ENCODE measurements at places on chromosomes 12 and 14.
A peak's percentile ranks its signal among the peaks of the same experiment; 100 is the strongest.

DNA sequence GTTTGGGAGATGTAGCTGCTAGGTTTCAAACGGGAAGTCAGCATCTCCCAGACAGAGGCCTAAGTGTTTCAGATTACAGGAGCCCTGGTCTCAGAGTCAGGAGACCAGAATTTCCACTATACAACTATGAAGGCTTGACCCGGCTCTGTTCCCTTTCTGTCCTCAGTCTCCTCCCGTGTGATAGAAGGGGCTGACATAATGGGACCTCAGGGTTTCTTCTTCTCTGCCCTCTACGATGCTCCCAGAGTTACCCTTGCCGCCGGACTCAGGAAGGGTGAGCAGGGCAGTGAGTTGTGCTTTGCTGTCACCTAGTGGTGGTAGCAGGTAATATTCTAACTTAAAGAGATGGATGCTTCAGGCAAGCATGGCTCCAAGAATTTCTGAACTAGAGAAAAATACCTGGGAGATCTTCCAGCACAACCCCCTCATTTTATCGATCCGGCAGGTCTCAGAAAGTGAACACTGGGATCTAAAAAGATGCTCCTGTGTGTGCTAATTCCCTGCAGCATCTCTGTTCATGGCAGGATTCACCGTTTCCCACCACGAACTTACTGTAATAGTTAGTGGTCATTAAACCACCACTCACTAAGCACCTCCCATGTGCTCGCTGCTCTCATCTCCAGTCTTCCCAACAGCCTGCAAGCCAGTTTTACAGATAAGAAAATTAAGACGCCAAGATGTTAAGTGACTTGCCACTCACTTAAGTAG is 84.4 kb downstream of the VWF start:
- no peaks in the 10 kb centered on the region for H3K36me3 ChIP-seq
- peak; percentile 85 for DNase-seq
- H3K27me3 ChIP-seq: no peaks in the 10 kb centered on the region
- H3K27ac ChIP-seq: no peak overlapping the region

DNA sequence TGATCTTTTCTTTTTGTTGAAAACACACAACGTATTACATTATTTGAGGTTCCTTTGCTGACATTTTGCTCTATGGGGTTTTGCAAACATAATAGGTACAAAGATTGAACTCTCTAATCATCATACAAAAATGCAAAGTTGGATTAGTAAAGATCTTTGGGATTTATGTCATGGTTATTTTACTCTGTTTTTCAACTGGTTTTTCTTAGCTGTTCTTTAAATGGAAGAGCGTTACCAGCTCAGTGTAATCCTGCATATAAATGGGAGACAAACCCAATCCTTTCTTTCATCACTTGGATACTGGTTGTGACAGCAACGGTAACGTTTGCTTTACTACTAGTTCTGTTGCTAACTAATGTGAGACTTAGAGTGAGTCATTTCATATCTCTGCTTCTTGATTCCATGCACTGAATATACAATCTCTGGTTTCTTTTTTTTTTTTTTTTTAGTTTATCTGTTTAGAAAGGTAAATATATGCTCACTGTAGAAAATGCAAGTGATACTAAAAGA is 104.9 kb upstream of the NOVA1 start:
- no peaks in the 10 kb centered on the region for H3K27me3 ChIP-seq
- no peak overlapping the region for H3K27ac ChIP-seq

DNA sequence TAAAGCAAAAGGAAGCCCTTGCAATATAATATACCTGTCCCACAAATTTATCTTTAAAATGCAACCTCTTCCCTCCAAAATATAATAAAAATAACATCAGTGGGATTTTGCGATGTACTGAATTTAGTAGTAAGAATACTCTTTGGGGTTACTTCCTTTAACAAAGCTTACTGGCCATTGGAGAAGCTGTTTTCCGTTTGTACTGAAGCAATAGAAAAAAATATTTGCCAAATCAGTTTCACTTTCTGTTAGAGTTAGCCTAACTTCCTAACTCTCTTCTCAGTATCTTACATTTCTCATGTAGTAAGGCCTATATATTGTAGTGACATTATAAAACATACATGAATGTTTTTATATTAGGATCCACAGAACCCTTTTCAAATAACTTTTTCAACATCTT is 3.7 kb downstream of the MAX start:
- no peak overlapping the region for H3K27ac ChIP-seq
- H3K4me1 ChIP-seq: no peaks in the 10 kb centered on the region
- no peaks in the 10 kb centered on the region for H3K27me3 ChIP-seq
- no peak for DNase-seq

GRCh38 chr14:39876916-39877315 is 444.7 kb upstream of the FBXO33 start:
- H3K4me3 ChIP-seq: no peak overlapping the region
- no peaks in the 10 kb centered on the region for H3K4me1 ChIP-seq
- H3K27ac ChIP-seq: no peak overlapping the region
- H3K27me3 ChIP-seq: no peaks in the 10 kb centered on the region
- no peak for DNase-seq

DNA sequence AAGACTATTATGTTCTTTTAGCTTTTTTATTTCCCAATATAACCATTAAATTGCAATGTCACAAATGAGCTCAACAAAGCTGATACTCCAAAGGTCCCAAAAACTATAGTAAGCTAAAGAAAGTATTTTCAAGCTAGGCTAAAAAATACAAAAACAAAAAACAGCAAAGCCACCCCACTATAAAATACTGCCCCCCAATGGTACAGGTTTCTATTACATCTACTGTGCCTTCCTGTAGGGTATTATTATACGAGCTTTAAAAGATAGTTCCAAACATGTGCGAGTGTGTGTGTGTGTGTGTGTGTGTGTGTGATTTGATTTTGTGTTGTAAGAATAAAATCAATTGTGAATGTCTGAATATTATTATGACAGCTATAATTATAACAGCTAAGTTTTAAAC is 1.1 kb downstream of the IFNG start:
- no peaks in the 10 kb centered on the region for H3K4me1 ChIP-seq
- no peak overlapping the region for H3K4me3 ChIP-seq
- no peaks in the 10 kb centered on the region for H3K27me3 ChIP-seq

DNA sequence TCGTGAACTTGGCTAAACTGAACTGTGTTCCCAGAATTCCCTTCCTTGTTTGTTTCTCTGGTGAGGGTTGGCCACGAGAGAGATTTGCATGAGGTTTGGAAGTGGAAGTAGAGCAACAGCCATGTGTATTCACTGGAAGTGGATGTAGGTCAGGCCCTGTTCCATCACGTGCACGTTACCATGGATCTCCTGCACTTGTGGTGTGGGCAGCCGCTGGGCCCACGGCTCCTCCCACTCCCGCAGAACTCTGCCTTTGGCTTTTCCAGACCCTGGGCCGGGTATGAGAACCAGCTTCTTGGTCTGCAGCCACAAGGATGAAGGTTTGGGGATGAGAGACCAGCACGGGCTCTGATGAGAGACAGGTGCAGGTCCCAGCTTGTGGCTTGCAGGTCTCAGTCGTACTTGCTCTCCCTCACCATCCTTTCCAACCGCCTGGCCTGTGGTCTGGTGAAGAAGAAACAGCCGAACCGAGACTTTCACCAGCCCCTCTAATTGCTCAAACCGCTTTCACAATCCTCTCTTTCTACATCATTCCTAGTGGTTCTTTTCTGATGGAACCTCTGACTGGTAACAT is 94.9 kb downstream of the DUSP16 start:
- H3K27me3 ChIP-seq: no peaks in the 10 kb centered on the region
- DNase-seq: no peak
- H3K4me3 ChIP-seq: no peak overlapping the region

DNA sequence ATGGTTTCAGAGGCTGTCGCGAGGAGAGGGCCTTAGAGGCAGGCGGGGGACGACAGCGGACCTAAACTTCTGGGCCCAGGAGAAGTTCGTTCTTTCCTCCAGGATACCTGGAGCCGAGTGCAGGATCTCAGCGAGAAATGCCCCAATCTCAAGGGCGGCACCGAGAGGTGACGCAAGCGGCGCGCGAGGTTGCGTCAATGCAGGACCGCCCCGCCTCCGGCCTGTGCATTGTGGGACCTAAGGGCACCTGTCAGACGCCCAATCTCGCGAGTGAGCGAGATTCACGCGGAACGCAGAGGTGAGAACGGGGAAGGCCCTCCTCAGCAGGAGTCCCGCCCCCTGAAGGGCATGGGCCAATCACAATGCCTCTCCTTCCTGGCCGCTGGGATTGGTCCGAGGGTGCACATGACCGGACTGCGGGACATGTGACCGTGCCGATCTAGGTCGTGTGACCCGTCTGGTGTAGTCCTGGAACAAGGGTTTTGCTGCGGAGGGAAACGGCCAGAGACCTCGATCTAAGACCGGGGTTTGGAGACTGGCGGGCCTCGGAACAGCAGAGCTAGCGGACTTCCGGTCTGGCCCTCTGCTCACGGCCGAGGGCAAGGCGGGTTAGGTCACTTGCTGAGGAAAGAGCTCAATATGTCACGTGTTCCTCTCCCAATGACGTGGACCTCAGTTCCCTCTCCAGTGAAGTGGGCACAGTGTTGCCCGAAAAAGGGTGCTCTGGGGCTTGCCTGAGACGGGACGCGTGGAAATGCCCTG is 16.3 kb upstream of the DYNC1H1 start:
- H3K27me3 ChIP-seq: no peaks in the 10 kb centered on the region
- peak overlapping the region; percentile 68 for H3K27ac ChIP-seq
- no peaks in the 10 kb centered on the region for H3K4me1 ChIP-seq
- peak overlapping the region; percentile 88 for H3K4me3 ChIP-seq

DNA sequence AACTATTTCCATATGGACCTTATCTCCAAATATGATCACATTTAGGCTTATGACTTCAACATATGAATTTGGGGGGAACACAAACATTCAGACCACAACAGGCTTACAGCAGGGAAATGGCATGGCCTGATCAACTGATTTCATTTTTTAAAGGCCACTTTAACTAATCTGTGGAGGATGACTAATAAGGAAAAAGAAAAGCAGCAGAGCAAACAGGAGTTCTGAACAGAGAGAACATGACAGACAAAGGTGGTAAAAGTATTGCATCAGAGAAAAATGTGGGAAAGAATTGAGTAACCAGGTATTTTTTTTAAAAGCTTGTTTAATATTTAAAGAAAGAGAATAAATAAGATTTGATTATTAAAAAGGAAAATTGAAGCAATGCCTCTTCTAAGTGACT is 366.1 kb upstream of the TMPO start:
- no peaks in the 10 kb centered on the region for H3K4me1 ChIP-seq
- DNase-seq: no peak

- H3K4me1 ChIP-seq: peaks cover 10% of the 10 kb centered on the region
- no peak overlapping the region for H3K27ac ChIP-seq
- no peak overlapping the region for H3K4me3 ChIP-seq
Measured at GRCh38 chr14:51394384-51394783, 154.3 kb downstream of the TMX1 start.

DNA sequence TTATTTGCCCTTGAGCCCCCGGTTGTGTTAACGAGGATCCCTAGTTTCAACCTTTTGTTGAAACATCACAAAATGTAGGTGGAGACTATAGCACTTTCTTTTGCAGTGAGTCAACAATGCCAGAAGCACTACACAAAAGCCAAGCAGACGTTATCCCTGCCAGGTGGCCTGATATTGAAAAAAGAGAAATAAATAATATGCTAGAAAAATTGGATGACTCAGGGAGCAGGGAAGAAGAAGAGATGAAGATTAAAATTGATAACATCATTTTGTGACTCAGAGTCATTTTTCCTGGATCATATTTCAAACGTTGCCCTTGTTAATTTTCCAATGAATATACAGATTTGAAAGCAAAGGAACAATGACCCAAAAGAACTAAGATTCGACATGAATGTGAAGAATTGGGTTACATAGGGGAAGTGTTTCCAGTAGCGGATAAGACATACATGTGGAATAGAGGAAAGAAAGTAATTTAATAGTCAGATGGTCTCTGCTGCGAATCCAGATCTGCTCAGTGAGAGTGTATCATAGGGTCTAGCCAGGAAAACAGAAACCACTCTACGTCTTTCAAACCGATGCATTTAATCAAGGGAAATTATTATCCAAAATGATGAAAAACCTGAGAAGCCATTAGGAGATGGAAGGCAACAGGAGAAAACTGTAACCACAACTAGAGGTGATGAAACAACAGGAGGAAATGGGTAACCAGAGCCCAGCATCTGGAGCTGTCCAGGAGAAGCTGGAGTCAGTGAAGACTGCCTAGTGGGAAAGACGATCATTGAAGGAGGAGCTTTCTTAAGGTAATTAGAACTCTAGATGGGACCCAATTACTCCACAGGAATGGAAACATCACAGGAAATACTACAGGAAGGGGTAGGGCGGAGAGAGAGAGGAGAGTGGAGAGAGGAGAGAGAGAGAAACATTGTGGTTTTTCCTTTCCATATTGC is 57.9 kb downstream of the RERG start:
- no peaks in the 10 kb centered on the region for H3K27me3 ChIP-seq
- no peak overlapping the region for H3K4me3 ChIP-seq
- peaks cover 2% of the 10 kb centered on the region for H3K4me1 ChIP-seq
- no peaks in the 10 kb centered on the region for H3K36me3 ChIP-seq
- no peak overlapping the region for H3K27ac ChIP-seq
- DNase-seq: peak; percentile 29

Data from mesendoderm (in vitro differentiated cells).